H9 (cell line): ENCODE measurements at places on chromosomes 7 and 10. TPM values are rescaled to one million over a fixed set of nuclear protein-coding genes. Genes with fewer than 3 reads are reported as not detected.

- DNase-seq = no peak
- H3K27ac ChIP-seq = no peak overlapping the region
- H3K27me3 ChIP-seq = no peaks in the 10 kb centered on the region
- peaks cover 34% of the 10 kb centered on the region for H3K36me3 ChIP-seq
- no peak overlapping the region; the same call in 2 of the 3 replicates for H3K4me3 ChIP-seq
These were observed 37.2 kb downstream of the FAM149B1 start for GRCh38 chr10:73205081-73205480.

GRCh38 chr10:10886861-10887531, 130.7 kb upstream of the CELF2 start:
- H3K4me1 ChIP-seq = no peaks in the 10 kb centered on the region
- no peaks in the 10 kb centered on the region for H3K36me3 ChIP-seq
- no peak for DNase-seq
- H3K4me3 ChIP-seq = no peak overlapping the region

DNA sequence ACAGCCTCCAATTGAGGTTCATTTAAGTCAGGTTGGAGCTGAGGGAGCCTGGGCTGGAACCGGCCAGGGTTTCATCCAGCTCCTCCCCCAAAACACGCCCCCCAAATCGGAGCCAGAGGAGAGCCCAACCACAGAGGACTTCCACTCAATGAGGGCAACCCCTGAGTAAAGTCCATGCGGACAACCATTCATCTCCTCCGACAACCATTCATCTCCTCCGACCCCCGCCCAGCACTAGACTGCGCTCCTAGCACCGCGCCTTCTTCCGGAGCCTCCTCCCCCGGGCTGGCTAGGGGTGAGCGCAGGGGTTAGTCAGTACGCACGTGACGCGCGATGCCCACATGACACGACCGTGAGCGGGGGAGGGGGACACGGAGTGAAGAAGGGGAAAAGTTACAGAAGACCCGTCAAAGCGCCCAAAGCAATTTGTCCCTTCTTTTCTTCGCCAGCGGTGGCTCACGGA, 1.4 kb downstream of the MAGI2 start:
- H3K4me3 ChIP-seq = peak overlapping the region; percentile 95
- H3K27ac ChIP-seq = no peak overlapping the region
- no peaks in the 10 kb centered on the region for H3K4me1 ChIP-seq
- H3K27me3 ChIP-seq = peaks cover 16% of the 10 kb centered on the region; the same call in 1 of the 2 replicates
- H3K36me3 ChIP-seq = no peaks in the 10 kb centered on the region

- H3K4me3 ChIP-seq = no peak overlapping the region
- no peak overlapping the region for H3K27ac ChIP-seq
- no peaks in the 10 kb centered on the region for H3K4me1 ChIP-seq
- H3K36me3 ChIP-seq = no peaks in the 10 kb centered on the region
- no peaks in the 10 kb centered on the region for H3K27me3 ChIP-seq
These were observed 211.1 kb downstream of the ZNF365 start for GRCh38 chr10:62585211-62585775.

- H3K4me3 ChIP-seq = no peak overlapping the region
- no peak for DNase-seq
- H3K27ac ChIP-seq = no peak overlapping the region
These were observed 52.3 kb upstream of the SLC35B4 start for GRCh38 chr7:134368851-134369544.

DNA sequence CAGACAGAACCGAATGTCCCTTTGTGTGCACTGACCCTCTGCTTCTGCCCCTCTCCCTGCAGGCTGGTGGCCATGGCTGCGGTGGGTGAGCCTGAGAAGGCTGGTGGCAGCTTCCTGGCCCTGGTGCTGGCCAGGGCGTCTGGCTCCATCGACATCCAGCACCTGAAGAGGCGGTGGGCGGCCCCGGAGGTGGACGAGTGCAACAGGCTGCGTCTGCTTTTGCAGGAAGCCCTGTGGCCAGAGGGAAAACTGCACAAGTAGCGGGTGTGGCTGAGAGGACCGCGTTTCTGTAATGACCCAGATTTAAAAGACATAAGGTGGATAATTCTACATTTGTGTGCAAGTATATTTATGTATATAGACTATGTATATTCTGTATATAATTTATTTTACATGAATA, 89.2 kb downstream of the DYNC2I1 start:
- H3K36me3 ChIP-seq = peaks cover 61% of the 10 kb centered on the region
- no peak overlapping the region for H3K4me3 ChIP-seq
- DNase-seq = no peak
- H3K4me1 ChIP-seq = no peaks in the 10 kb centered on the region

DNA sequence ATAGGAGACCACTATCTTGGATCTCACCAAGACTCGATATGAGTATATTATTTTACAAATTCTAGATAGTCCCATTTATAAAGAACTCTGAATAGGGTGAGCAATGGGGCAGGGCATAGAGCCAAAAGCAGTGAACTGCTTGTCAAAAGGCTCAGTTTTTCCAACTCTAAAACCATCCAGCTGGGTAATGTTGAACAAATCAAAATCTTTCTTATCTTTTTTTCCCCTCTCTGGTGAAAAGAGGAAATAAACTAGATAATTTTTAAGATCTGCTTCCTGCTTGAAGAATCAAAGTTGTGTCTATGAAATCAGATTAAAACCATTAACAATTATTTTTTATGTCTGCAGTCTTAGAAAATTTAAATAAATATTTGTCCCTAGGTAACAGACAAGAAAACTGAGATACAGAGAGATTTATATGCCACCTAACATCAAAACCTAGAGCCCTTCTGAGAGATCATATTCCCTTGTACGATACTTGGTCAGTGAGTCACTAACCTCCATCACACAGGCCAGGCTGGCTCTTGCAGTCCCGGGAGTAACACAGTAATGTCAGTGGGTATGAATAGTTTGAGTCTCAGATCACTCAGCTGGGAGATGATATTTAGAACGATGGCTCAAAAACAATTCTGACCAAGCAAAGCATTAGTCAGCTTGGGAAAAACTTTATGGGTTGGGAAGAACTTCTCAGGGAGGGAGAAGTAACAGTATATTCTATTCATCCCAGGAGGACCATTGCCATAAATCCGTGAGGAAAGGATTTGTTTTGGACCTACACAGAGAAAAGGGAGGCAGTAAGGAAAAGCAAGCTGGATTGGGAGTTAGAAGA, 178.8 kb downstream of the REEP3 start:
- no peak overlapping the region for H3K4me3 ChIP-seq
- H3K27me3 ChIP-seq = no peaks in the 10 kb centered on the region
- no peaks in the 10 kb centered on the region for H3K36me3 ChIP-seq
- H3K4me1 ChIP-seq = peaks cover 5% of the 10 kb centered on the region

The CLDN3 gene
- total RNA-seq = 16.5 and 16.9 TPM in 2 replicates

The TRIM50 gene
- total RNA-seq = not detected in 2 replicates

The ANKRD61 gene
- 0.24 TPM in 1 of 2 replicates, not detected in the other for total RNA-seq

The EIF4H gene
- total RNA-seq = 363 and 367 TPM in 2 replicates

The BAIAP2L1 gene
- 25.9 and 29.9 TPM in 2 replicates for total RNA-seq
